Fibroblast of skin of right biceps (primary cell): ENCODE measurements at places on chromosomes 5 and 9.

- DNase-seq: peak; percentile 42
Observed at GRCh38 chr5:115386657-115387056, 90.2 kb upstream of the CCDC112 start.

GRCh38 chr9:108550106-108550505, 305.7 kb downstream of the ACTL7B start:
- DNase-seq: no peak

DNA sequence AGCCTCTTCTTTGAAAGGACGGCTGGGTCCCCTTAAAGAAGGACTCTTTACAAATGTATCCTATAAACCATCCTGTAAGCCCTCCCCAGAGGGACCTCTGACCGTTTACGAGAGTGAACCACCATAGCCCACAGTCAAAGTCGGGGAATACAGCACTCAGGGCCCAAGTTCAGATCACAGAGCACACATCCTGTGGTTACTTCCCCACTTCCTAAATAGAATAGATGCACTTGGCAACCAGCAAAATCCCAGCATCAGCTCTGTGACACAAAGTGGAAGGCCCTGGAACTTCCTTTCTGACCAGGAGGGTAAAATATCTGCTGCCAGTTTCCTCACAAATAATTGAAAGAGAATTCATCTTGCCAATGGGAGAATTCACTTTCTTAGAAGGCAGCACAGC, 6.9 kb upstream of the IGFBPL1 start:
- no peak for DNase-seq

DNA sequence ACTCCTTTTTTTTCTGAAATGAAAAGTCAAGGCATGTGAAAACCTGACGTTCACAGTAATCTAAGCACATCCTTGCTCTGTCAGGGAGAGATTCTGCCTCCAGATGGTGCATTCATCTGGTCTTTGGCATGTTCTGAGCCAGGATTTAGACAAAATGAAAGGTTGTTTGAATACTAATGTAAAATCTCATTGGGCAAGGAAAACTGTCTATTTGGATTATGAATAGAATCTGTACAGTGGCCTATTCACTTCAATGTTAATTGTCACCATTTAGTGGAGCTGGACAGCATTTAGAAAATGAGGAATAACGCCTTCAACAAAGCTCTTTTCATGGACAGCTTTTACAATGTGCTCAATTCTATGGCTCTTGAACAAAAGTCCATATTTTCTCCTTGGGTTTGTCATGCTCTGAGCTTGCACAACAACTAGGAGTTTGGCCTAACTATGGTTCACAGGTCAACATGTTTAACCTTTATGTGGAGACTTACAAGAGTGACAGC, 28.9 kb downstream of the ARHGEF28 start:
- no peak for DNase-seq

DNA sequence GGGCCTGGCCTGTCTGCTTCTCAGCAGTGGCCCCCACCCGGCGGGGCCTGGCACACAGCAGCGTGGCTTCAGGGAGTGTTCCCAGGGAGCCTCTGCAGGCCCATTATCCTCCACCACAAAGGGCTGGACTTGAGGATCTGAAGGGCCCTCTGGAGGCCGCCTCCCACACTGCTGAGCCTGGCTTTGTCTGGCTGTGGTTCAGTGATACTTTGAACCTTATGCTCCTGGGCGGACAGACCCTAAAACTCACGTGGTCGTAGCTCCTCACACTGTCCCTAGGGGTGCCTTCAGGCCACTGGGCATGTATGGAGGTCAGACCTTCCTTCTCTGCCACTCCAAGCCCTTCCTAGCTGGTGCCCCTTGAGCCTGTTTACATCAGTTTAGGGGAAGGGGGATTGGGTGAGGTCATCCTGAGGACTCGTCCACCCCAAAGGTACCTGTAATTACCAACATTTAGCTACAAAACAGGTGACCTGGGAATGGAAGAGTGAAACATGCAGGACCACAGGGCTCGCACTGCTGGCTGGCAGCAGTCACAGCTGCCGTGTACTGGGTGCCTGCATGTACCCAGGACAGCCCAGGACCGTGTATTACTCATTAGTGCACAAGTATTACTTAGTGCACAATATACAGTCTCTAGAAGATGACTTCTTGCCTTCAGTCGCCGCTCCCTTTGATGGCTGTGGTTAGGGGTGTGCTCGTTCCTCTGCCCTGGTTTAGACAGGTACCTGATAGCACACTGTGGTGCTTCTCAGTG, 8.5 kb downstream of the GRHPR start:
- DNase-seq: no peak

DNA sequence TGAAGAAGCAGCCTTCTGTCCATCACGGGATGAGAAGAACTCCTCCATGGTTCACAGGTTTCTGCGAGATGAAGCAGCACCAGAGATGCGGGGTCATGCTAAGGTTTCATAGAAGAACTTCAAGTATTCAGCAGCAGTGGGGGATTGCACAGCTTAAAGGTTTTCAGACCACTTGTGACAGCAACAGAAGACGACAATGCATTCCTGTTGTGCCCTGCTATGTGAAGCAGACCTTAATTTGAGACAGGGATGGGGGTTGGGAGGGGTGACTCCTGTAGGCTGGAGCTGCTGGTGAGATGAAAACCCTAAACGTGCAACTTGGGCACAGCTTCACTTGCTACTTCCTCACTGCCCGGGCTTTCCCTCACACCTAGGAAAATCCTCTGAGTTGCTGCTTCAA, 256.0 kb downstream of the SLIT3 start:
- no peak for DNase-seq

- no peak for DNase-seq
Observed at GRCh38 chr5:143537056-143537455, 133.6 kb upstream of the NR3C1 start.
